ENCODE measurements at places on chromosomes 6 and 20.

DNA sequence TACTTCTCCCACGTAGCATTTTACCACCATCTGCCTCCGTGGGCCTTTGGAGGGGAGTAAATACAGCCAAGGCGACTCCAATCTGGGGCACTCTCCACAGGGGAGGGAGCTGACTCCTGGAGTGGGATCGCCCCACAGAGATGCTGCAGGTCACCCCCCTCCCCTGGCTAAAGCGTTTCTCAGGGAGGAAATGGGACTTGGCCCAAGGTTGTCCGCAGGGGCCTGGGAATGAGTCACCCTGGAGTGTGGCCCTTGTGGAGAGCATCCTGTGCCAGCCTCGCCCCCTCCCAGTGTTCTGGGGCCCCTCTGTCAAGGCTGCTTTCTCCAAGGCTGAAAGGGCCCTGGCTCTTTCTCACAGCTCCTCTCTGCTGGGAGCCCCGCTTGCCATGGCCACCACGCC is 84.5 kb upstream of the QKI start:
- no peak for DNase-seq

GRCh38 chr20:31473331-31474096 is 1.4 kb downstream of the DEFB124 start:
- DNase-seq: no peak

DNA sequence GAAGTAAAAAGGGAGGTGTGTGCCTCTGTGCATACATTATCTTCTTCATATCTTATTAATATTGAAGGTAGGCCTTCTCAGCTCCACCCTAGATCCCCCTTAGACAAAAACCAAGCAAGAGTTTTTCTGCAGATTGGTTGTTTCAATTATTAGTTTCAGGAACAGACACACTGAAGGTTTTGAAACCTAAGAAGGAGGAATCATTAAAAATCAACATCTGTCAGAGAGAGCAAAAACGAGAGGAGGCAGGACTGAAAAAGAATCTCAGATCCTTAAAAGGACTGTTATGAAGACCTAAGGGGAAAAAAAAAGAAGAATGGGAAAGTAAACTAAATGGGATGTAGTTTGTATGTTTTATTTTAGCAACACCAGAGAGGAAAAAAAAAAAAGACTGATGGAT is 560.8 kb upstream of the JAG1 start:
- no peak for DNase-seq

DNA sequence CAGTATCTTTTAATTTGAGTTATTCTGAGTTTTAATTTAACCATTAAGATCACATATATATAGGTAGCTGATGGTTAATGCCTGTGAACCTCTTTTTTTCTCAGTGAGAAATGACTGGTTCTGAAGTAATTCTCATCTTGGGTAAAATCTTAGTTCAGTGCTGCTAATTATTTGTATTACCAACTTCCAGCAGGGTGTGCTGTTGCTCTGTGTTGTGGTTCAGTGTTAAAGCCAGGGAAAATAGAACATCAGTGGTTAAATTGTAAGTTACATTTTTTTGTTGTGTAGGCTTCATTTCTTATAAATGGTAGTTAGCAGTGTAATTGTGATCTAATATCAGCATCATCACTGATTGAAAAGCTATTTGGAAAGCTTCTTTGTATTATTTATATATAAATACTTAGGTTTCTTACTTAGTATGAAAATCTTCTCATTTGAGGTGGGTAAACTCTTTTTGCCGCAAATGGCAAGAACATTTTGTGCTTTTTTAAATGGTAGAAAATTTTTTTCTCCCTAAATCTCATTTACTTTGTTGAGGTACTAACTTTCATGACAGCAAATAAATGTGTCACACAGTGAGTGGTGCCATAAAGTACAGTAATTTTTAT is 43.7 kb downstream of the CDC5L start:
- peak; percentile 53 for DNase-seq

GRCh38 chr6:71367756-71368155 is 79.1 kb downstream of the OGFRL1 start:
- no peak for DNase-seq

- no peak for DNase-seq
These were observed 431.9 kb upstream of the RGS17 start for GRCh38 chr6:153563001-153563400.

DNA sequence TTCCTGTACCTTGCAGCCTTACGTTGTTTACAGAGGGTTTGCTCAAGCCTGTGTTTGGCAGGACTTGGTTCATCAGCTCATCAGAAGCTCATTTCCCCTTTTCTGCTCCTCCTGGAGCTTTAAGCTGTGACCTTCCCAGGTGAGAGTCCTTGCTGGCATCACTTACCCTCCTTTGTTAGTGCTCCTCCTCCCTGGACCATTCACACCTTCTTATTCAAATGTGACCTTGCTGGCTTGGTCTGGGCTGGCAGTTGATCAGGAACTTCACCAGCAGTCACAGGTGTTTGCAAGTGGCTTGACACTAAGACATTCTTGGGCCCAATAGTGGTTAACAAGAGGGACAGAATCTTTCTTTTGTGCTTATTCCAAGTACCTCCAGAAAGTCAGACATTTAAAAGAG is 148.8 kb downstream of the C6orf58 start:
- no peak for DNase-seq

GRCh38 chr6:163583558-163583957 is 169.0 kb downstream of the QKI start:
- no peak for DNase-seq

DNA sequence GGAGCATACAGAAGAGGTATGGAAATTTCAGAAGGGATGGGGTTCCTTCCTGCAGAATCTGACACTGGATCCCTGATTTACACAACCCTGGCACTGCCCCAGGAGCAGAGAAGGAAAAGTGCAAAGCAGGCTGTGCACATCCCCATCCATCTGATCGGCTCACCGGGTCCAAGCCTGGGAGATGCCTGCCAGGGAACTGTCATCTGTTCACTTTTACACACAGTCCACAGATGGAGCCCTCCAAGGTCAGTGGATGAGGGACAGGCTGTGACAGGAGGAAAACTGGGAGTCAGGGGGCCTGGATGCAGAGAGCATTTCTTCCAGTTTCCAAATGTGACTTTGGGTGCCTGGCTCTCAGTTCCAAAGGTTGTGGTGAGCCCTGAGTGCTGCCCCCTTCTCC is 11.0 kb upstream of the SYNDIG1 start:
- DNase-seq: no peak

DNA sequence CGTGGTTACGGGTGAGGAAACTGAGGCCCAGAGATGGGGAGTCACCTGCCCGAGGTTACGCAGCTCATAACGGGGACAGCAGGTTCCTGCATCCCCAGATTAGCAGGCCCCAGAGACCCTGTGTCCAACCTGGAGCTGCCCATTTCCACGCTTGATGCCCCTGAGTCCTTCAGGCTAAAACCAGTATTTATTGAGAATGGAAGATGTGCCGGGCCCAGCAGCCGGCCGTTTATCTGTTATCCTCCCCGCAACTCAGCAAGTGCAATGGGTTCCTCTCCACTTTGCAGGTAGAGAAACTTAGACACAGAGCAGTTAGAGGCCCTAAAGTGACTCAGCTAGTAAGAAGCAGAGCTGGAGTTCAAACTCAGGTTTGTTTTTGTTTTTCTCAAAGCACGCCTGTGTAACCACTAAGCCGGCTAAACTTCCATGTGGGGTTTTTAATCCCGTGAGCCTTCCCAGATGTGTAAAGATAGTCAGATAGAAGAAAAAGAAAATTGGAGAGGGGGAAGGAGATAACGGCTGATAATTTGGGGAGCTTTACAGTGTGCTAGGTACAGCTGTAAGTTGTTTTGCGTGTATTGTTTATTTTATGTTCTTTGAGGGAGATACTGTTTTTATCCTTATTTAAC is 775 bp downstream of the PFDN4 start:
- DNase-seq: peak; percentile 54

DNA sequence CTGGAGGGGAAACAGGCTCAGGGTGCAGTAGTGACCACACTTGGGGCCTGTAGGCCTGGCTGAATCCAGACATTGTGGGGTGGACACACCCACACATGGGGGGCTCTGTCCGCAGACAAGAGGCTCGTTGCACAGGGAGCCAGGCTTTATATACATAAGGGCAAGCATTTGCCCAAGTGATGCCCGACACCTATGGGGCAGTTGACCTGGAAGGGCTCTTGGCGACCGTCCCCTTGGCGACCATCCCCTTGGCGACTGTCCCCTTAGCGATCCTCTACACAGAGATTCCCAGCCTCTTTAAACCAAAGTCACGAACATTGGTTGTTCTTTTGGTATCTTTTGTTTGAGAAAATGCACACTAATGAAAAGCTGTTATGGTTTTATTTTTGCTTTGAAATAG is 2.7 kb downstream of the TOX2 start:
- no peak for DNase-seq

DNA sequence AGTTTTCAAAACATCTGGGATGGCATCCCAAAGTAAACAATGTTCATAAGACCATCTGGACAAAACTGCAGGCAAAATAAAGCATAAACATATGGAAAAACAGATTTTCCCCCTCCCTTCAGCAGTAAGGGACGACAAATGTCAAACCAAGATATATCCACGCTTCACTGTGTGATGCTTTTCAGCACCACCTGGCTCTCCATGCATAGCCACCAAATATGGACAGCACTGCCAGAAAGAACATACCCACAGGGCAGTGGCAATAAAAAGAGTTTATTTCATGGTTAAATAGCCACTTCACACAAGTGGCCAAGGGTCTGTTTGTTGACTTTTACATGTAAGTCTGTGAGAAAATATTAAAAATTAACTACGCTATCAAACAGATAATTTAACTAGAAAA is 23.1 kb downstream of the USP45 start:
- DNase-seq: no peak

GRCh38 chr6:52362443-52363227 is 684 bp downstream of the PAQR8 start:
- DNase-seq: peak; percentile 47

DNA sequence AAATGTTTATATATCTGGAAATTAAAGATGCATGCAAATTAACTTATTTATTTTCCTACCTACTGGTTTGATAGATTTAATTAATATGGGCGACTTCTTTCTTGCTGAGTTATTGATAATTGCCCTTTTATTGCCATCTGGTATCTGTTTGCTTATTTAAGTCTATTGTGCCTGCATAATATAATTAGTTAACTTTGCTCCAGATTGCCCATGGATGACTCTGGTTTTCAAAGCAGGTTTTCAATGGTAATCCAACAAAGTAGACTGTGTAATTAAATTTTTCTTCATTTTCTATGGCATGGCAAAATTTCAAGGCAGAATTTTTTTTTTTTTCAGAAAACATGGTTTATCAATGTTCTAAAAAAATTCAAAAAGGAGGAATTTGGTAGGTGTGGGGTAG is 1092.0 kb downstream of the GRIK2 start:
- DNase-seq: no peak

DNA sequence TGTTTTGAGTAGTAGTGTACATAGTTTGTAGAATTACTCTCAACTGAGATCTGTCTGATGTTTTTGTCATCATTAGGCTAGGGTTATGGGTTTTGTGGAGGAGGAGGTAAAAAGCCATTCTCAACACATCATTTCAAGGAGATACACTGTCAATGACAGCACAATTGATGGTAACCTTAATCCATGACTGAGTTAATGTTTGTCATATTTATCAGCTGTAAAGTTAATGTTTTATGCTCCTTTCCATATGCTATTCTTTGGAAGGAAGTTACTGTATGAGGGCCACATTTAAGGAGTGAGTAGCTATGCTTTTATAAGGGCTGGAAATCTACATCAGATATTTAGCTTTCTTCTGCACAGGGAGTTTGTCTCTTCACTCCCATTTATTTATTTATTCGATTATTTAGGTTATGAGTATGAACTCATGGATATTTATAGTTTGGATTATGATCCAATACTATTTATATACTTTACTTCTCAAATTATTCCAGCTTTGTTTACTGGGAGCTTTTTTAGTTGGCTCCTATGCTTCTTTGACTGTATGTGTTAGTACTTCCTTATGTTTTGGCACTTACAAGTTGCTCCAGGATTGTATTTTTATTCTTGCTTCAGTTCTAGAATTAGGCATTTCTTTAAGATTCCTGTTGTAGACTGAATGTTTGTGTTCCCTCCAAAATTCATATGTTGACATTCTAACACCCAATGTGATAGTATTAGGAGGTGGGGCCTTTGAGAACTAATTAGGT is 156.6 kb upstream of the HCRTR2 start:
- no peak for DNase-seq

DNA sequence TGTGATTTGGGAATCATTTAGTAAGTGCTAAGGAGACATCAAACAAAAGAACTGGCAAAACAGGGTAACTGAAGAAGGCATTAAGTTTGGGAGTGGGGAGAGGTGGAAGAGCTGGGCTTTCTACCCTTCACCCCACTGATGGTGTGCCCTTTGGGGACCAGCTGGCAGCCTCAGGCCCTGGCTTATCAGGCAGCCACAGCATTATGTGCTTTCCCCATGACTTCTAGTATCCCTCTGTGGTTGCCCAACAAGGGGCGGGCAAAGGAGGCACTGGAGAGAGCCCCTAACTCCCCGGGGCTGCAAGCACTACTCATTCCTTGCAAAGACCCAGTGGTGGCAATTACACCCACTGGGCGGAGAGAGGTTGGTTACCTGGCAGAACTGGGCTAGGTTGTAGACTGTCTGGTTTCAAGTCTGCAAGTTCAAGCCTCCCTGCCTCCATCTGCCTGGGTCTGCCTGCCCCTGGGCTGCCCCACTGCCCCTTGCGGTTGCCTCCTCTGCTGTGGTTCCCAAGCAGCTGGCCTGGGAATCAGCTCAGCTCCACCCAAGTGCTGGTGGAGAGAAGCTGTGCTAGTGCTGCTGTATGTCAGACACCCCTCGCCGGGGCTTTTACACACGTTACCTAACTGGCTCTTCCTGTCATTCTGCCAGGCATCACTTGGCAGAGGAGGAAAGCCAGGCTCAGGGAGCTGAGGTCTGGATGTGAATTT is 29.9 kb downstream of the KCNK5 start:
- DNase-seq: peak; percentile 4

DNA sequence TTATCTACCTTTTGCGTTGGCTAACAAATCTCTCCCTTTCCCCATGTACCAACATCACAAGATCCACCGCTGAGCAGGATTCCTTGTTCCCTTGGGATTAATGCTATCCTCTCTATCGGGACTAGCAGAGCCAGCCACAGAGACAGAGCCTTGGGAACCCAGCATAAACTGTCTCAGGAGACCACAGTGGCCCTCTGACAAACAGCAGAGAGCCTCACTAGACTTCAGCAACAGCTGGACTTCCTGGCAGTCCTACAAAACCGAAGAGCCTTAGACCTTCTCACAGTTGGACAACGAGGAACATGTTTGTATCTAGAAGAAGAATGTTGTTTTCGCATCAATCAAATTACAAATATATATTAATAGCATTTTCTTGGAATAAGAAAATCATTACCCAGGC is 39.6 kb upstream of the POU5F1 start:
- DNase-seq: no peak

DNA sequence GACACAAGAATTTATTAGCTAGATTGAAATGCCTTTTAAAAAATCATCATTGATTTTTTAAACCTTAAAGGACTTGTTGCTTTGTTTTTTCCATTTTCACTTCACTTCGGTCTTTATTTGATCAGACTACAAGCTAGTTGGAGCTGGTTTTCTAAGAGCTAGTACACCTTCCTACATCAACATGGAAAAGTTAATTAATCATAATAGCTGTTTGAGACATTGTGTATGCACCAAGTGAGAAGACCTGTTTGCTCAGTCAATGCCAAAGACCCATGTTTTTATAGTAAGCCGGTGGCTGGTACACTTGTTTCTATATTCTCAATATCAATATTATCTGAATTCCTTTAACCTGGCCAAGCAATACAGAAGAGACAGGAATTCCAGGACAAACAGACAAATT is 310.2 kb upstream of the SGK1 start:
- no peak for DNase-seq
